NCI-H510A (cell line): ENCODE measurements at places on chromosomes 5 and 9.

- DNase-seq: no peak
These were observed 192.6 kb downstream of the TLE4 start for GRCh38 chr9:79764374-79764773.

DNA sequence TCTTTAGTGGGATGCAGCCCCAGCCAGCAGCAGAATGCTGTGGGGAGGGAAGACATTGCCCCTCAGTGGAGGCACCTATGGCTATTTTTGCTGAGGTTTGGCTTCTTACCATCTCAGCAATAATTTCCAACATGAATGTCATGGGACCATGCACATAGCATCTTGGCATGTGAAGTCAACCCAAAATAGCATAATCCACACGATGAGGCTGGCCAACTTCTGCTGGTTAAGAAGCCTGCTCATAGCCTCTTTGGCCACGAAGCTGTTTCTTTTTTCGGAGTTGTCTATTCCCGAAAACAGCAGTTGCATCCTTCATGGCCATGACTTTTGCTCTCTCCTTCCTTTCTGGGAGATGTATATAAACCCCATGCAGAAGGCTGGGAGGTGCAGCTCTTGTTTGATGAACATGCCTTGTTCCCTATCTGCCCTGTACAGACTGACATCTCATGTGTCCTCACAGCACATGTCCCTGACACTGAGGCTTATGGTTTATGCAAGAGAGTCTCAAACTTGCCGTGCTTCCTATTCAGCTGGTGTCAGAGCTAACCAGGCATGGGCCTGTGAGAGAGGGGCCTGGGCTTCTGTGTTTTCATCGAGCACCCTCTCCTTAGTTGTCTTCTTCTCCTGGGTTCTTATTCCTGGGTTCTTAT is 45.3 kb downstream of the SYK start:
- no peak for DNase-seq

- no peak for DNase-seq
These were observed 165.6 kb downstream of the CCDC171 start for GRCh38 chr9:15718423-15718822.

DNA sequence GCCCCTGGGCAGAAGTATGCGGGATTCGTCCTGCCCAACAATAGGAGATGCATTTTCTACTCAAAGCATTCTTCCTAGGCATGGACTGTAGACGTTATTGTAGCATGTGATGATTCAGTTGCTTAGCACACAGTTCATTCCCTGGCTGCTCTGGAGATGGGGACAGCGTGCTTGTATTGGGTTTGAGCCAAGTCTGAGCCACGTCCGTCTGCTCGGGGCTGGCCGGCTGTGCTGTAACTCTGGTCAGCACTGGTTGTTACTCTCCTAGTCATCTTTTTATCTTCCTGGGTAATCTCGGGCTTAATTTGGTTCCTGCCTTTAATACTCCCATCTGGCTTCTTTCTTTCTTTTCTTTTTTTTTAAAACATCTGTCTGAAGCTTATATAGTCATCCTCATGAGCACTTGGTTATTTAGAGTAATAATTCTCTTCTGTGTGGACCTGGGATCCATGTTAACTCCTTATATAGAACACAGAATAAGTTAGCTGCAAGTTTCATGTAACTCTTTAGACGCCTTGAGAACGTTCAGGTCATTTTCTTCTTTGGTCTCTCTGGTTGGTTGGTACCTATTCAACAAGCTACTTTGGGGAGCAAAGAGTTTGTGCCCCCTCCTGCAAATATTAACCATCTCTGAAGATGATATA is 118.8 kb upstream of the RPS23 start:
- DNase-seq: no peak

- DNase-seq: no peak
These were observed 20.6 kb downstream of the NOTCH1 start for GRCh38 chr9:136525207-136525606.

GRCh38 chr9:2574203-2574602 is 47.4 kb upstream of the VLDLR start:
- no peak for DNase-seq

DNA sequence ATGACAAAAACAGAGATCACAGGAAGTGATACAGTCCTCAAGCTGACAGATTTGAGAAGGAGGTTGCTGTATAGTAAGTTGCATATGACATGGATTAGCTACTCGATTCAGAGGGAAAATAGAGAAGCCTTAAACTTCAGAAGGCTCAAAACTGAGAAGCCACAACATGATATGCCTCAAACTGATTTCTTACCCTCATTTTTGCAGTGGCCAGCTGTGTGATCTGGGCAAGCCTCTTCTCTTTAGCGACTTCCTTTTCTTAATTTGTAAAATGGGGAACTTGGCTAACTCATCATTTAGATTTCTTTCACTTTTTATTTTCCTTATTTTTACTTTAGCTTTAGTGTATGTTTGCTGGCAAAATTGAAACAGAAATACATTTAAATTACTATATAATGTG is 421.1 kb downstream of the KIF4B start:
- no peak for DNase-seq

GRCh38 chr5:31944684-31945445 is 229.3 kb downstream of the GOLPH3 start:
- DNase-seq: no peak

GRCh38 chr5:103428923-103429322 is 133.7 kb downstream of the NUDT12 start:
- no peak for DNase-seq

DNA sequence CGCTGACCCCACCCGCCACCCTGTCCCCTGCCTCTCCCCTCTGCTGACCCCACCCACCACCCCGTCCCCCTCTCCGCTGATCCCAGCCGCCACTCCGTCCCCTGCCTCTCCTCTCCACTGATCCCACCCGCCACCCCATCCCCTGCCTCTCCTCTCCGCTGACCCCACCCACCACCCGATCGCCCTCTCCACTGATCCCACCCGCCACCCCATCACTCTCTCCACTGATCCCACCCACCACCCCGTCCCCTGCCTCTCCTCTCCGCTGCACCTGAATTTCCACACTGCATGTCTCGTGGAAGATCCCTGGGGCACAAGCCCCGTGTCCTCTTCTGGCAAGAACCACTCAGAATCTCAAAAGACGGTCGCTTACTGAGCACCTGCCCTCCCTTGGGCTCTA is 53.4 kb upstream of the OLFM1 start:
- DNase-seq: no peak

DNA sequence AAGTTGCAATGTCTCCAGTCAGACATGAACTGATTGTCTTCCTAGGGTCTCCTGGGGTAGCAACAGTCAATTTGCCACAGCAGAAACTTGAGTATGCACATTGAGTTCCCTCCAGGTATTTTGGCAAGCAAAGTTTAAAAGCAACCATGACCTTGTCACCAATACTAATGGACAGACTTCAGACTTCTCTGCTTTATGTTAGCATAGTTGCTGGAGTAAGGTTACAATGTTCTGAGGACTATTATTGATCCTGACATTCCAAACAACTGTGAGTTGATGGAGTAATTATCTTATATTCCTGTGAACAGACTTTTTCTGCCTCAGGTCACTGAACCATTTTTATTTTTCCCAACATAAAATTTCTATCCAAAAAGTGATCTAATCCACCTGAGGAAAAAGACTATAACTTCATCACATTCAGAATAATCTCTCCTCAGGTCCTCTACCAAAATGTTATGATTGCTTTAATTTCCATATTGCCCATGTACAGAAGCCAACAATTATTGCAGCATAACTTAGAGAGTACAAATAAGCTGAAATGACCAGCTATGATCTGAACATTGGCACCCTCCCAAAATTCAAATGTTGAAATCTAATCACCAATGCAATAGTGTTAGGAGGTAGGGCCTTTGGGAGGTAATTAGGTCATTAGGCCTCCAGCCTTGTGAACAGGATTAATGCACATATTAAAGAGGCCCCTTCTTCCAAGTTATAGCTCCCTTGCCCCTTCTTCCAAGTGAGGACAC is 228.3 kb downstream of the PDE4D start:
- no peak for DNase-seq

DNA sequence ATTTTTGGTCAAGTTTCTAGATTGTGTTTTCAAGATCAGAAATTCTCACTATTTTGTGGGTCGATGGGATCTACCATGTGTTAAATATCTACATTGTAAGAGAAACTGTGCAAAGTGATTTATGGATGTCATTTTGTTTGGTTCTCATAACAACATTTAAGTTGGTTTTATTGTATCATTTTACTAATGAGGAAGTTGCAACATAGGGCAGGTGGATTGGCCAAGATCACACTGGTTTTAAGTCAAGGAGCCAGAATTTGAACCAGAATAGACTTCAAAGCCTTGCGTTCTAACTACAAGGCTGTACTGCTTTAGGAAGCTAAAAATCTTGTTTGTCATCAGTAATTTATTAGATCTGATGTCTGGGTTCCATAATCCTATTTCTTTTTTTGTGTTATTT is 23.4 kb downstream of the SH3TC2 start:
- DNase-seq: no peak

DNA sequence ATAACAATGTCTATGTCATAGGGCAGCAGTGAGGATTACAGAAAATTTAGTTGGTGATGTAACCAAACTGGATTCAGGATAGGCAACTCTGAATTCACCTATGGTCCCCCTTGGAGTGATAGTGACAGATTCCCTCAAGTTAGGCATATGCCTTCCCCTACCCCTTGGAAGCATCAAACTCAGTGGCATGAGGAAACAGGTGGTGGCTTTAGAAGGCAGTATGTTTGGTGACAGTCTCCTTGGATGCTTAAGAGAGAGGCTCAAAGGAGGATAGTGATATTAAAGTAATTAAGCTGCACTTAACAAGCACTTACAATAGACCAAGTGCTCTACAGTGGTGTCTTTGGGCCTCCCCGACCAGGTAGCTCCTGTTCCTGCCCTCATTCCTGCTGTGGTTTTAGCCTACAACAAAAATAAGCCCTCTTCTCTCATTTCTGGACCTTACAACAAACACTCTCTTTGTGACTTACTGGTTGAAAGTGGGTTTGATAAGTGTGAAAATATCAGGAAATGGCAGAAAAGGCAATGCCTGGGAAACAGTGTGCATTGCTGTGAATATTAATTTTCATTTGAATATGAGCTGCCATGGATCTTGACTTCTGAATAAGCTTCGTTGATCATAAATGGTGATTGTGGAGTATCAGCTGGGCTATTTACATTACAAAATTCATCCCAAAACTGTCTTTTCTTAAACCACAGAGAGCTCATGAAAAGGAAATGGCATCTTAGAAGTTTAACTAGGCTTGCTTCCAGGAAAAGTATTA is 29.2 kb downstream of the NR4A3 start:
- DNase-seq: no peak

- DNase-seq: no peak
These were observed 66.0 kb upstream of the SIMC1 start for GRCh38 chr5:176172246-176172645.

DNA sequence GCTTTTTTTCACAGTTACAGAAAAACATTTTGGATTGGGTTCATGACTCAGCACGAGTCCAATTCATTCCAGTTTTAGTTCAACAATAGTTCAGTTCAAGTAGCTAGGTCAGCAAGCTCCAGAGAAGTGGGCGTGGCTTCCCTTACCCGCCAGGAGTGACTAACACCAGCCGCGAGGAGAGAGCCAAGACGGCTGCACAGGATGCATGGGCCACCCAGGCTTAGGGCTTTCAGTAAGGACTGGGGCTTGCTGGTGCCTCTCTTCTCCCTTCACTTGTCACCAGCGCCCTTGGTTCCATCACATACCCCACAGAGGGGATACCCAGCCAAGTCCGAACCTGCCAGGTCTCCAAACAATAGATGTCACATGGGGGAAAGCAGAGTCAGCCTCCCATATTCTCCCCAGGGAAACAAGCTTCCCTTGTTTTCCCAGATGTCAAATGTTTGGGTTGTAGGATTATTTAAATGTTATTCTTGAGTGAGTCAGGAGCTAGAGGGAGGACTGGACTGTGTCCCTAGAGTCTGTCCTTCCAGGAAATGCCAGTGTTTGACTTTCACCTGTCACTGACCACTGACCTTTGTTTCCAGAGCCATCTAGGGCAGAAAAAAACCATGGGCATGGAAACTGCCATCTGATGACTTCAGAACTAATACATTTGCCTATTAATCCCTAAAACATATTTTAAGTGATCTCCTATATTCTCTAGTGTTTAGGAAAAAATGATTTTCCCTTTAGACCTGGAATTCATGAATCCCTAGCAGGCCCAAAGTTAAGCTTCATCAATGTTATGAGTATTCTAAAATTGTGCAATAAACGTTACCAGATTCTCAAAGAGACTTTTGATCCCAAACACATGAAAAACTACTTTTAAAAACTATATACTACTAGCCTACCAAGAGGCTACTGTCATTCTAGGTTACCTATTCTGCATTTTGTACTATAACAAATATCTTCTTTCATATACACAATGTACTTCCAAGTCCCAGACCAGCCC is 51.9 kb downstream of the NIPAL4 start:
- no peak for DNase-seq

DNA sequence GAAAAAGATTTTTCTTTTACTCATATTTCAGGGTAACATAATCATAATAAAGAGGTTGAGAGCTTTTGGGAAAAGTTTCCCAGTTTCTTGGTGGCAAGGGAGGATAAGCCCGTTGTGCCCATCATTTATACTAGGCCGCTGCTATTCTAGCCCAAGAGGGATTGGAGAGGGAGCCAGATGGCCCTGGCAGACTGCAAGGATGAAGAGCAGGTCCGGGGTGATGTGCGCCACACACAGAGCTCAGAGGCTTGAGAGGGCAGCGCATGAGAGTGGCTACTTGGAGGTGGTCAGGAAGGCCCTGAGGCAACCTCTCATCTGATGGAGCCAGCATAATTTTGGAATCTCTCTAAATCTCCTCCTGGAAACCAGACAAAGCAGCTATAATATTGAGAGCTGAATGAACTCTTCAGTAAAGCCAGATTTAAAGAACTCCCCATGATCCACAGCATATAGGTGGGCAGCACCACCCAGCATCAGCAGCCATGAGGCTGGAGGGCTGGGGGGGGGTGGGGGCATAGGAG is 110.1 kb downstream of the MED27 start:
- no peak for DNase-seq
